Skin of body (tissue), 3 donors: ENCODE measurements at places on chromosomes 5 and 9. TPM values are rescaled to one million over a fixed set of nuclear protein-coding genes. Genes with fewer than 3 reads are reported as not detected.

DNA sequence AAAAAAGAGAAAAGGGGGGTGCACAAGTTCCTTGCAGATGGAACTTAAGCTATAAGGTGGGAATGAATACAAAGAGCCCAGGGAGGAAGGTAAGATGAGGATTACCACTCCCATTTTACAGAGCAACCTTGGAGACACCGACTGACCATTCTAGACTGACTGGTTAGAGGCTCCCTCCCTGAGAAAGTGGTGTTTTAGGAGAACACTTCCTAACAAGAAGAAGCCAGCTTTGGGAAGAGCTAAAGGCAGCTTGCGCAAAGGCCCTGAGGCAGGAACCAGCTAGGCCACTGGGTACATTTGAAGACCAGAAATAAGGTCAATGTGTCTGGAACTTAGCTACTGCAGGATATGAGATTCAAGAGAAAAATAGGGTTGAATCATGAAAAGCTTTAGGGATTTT is 38.6 kb downstream of the SPARC start:
- DNase-seq, result no peak

GRCh38 chr9:95090023-95090791 is 227.3 kb downstream of the FANCC start:
- DNase-seq, result no peak

DNA sequence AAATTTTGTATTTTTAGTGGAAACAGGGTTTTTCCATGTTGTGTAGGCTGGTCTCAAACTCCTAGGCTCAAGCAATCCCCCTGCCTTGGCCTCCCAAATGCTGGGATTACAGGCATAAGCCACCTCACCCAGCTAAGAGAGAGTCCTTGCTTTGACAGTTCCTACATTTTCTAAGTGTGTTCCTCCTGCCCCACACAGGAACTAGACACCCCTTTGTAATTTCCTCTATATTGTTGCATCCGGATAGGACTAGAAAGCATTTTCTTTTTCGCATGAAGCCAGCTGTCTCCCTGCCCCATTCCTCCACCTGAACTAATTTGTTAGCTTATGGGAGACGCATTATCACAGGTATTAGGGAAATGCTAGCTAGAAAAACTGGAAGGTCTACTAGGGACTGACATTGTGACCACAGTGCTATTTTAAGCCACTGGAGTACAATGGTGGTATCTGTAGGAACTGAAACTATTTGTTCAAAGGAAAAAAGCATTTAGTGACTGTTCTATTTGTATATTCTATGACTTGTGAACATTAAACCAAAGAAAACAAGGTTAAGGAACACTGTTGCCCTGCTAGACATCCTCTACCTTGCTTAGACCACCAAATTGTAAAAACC is 214.1 kb downstream of the SMARCA2 start:
- no peak for DNase-seq

The ARHGEF39 gene
- 2.4 TPM for total RNA-seq

- DNase-seq, result no peak
Measured at GRCh38 chr9:73890685-73891277, 606.4 kb upstream of the RORB start.

GRCh38 chr9:110602281-110602680 is 22.7 kb upstream of the SVEP1 start:
- no peak for DNase-seq

DNA sequence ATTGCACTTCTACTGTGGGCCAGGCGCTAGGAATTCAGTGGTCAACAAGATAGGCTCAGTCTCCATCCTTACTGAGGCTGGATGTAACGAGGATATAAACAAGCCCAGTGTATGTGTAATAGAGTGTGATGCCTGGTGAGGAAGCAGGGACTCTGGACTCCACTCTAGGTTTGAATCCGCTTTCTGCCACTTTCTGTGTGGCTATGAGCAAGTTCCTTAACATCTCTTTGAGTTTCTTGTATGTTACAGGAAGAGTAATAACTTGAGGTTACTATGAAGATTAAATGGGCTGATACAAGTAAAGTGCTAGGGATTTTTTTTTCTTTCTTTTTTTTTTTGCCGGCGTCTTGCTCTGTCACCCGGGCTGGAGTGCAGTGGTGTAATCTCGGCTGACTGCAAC is 12.4 kb downstream of the DOCK2 start:
- no peak for DNase-seq

GRCh38 chr5:72746736-72747135 is 69.7 kb upstream of the TNPO1 start:
- no peak for DNase-seq

DNA sequence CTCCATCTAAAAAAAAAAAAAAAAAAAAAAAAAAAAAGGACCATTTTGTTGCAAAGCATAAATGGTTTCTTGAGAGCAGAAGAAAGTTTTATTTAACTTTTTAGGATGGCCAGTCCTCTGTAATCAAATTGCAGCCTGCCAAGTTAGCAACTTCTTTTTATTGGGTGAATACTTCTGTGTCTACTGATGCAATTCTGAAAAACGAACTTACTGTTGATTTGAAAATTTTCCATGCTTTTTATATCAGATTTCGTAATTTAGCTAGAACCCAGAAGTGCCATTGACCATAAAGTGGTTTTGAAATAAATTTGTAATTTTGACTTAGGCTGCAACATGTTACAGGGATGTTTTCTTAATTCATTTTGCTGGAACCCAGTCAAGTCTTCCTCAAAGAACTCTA is 269.1 kb upstream of the ACTBL2 start:
- no peak for DNase-seq

The CCNJL gene
- 3.2 TPM for total RNA-seq

DNA sequence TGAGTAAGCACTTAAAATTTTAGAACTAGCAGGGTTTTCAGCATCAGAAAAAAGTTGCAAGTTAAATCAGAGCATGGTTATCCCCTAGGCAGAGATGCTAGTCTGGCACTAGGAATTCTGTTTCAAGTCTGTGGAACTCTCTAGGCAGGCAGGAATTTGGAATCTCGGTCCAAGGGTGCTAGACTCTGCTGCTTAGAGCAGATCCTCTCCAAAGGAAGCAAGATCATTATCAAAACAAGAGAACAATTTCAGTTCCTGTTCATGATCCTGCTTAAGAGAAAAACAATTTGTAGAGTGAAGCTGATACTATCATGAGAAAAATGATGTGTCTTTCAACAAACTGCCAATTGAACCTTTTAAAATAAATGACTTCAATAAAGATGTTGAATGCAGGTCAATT is 420.7 kb downstream of the KIF4B start:
- no peak for DNase-seq

GRCh38 chr5:78076351-78076750 is 218.1 kb downstream of the AP3B1 start:
- no peak for DNase-seq

The LCN15 gene
- total RNA-seq, result not detected

The SLC45A2 gene
- total RNA-seq, result 0.39 TPM

DNA sequence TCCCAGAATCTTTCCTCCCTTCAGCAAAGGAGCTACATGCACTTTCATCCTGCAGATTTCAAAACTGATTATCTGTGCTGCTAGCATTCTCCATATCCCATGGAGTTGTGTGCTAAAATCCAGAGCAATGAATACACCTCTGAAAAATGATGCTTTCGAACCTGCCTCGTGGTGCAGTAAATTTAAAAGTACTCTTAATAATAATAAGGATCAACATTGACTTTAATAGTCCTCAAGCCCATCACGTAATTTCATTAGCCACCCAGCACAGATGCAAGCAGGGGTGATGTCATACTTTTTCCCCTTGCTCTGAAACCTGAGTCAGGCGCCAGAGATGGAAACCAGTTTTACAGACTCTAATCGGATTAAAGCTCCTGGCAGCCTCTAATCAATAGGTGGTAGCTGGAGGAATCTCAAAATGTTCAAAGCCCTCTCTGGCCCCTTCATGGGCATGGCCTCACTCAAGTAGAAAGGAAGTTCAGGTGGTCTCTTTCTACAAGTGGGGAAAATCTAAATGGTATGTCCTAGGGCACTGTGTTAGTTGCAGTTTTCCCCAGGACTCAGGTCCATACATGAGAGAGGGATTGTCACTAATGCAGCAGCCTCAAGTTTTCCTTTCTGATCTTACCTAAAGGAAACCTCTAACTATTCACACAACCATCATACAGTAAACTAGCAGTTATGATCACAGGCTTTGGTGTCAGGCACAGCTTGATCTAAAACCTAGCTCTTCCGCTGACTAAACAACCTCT is 221.6 kb upstream of the SLC30A5 start:
- no peak for DNase-seq

DNA sequence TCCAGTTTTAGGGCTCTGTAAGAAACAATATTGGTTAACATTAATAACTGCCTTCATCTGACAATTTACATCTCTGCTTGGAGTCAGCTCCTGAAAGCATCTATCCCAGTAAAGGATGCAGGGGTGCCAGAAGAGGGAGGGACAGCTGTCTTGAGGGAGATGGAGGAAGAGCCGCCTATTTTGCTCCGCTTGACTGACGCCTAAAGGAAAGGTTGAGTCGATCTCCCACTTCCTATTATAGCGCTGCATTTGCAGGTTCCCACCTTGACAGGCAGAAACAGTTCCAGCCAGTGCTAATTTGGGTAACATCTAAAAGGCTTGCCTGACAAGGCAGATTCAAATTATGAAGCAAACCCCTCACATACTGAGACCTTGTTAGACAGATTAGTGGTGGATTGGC is 374.6 kb downstream of the SPATA31D1 start:
- DNase-seq, result no peak

- DNase-seq, result no peak
Measured at GRCh38 chr9:114504341-114505186, 709 bp downstream of the WHRN start.

DNA sequence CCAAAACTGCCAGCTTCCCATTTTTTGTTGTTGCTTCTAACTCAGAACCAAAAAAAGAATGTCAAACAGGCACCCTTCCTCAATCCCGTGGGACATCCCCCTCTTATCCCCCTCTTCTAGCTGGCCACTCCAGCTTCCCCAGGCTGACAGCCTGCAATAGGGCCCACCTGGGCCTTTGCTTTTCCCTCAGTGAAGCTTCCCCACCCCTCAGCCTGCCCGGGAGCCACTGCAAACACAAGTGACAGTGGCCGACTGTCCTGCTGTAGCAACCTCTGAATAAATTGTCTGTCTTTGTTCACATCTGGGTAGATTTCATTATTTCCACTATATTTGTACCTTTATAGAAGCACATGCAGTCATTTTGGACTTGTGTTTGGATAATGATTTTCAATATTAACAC is 245.3 kb downstream of the GADD45G start:
- no peak for DNase-seq

DNA sequence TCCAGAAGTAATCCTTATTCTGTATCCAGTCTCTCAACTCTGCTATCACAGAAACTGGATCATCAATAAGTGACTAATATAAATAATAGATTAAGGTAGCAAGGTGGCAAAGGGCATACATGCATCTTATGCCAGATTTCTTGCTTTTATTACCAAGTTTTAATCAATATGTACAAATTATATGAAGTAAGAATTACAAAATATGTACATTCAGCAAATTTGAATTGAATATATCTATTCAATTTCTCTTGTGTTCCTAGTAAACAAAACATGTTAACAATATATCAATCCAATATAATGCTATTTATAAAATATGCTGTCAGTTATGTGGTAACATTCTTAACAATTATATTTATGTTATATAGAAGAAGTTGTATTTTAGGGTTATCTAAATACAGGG is 488.7 kb upstream of the COX7C start:
- no peak for DNase-seq

The CD14 gene
- 52.3 TPM for total RNA-seq

The DUSP1 gene
- total RNA-seq, result 147 TPM

The FOXD1 gene
- total RNA-seq, result 1.4 TPM

DNA sequence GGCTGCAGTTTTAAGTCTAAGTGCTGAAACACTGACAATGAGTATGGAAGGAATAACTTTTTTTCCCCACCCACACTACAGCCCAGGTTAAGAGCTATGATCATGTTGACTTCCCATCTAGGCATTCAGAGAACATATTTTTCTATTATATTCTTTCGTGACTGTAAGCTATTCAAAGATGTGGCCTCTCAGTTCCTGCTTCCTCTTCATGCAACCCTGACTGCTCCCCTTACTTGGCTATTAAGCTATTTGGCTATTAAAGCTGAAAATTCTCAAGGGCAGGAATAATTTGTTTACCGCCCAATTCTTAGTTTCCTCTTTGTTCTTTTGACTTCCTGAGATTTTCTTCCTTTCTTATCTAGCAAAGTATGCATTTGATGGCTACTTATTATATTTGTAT is 18.6 kb upstream of the ALDH1A1 start:
- DNase-seq, result no peak

The ENG gene
- 9.1 TPM for total RNA-seq

- DNase-seq, result no peak
Measured at GRCh38 chr5:137155261-137156000, 343.7 kb downstream of the SPOCK1 start.

DNA sequence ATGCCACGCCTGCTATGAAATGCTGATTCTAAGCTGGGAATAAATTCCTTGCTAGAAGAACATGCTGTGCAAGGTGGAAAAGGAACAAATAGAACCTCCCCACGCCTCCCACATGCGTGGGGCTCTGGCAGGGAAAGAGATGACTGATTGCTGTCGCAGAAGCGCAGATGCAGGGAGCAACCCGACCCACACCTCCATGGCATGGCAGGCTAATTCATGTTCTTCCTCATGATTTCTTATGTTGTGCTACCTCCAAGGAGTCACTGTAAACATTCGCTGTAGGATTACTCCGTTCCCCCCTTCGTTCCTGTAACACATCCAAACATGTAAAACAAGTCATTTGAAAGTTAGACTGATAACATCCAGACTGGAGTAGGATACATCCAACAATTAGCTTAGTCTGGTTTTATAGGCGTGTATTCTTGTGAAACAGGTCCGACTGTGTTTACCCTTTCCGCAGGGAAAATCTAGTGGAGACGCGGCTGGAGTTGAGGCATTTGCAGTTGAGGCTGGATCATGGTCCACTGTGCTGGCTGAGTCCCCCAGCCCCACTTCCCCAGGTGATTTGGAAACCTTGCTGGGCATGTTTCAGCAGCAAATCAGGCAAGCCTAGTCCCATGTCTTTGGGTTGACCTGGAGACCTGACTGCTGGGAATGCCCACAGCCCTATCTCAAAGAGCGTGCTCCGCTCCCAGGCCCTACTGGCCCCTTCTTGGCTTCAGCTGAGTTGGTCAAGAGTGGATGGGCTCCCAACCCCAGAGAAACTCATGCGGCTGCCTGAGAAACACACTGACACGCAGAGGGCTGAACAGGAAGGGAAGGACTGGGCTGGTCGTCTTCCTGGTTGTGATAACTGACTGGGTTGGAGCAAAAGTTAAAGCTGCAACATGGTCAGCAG is 24.8 kb upstream of the ANKRD33B start:
- DNase-seq, result peak; percentile 25

The SPINK4 gene
- not detected for total RNA-seq

The PRUNE2 gene
- 13.6 TPM for total RNA-seq

DNA sequence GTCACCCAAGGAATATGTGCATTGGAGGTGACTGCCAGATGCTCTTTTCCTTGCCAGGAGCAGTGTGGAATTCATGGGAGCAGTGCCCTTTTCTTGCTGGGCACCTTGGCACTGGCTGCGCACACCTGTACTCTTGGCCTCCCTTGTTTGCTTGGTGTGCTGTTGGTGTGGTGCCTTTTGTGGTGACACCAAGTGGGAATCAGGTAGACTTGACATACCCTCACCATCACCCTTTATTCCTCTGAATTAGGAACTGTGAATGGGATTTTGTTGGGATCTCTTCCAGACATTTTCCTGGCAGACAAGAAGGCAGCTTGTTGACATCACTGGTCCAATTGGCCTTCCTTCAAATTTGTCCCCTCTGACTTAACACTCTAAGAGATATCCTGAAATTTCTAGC is 82.3 kb downstream of the RAI14 start:
- DNase-seq, result no peak

- no peak for DNase-seq
Measured at GRCh38 chr5:122755783-122756182, 19.1 kb upstream of the SNX2 start.

The PURA gene
- total RNA-seq, result 13.5 TPM
